GM23338 (cell line): ENCODE measurements at places on chromosomes 1 and 21.
A peak's percentile ranks its signal among the peaks of the same experiment; 100 is the strongest.

GRCh38 chr1:152186556-152187285, 27.7 kb upstream of the RPTN start:
- DNase-seq, result peak; percentile 5

GRCh38 chr1:70963374-70963773, 84.2 kb downstream of the PTGER3 start:
- peak; percentile 29 for DNase-seq

DNA sequence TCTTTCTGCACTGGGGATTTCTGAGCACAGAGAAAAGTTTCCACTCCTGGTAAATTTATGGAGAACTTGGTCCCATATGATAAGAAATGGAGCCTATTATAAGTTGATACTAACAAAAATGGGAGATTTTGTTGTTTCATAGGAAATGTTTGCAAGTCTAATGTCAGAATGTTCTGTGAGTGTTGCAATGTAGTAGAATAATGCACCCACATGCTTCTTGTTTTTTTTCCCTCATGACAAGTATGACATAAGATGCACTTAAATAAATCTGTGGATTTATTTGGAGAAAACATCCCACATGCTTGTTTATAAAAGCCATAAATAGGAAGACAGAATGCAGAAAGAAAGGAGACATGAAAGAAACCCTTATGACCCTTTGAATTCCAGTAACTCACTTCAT, 50.8 kb upstream of the KCNJ6 start:
- no peak for DNase-seq

DNA sequence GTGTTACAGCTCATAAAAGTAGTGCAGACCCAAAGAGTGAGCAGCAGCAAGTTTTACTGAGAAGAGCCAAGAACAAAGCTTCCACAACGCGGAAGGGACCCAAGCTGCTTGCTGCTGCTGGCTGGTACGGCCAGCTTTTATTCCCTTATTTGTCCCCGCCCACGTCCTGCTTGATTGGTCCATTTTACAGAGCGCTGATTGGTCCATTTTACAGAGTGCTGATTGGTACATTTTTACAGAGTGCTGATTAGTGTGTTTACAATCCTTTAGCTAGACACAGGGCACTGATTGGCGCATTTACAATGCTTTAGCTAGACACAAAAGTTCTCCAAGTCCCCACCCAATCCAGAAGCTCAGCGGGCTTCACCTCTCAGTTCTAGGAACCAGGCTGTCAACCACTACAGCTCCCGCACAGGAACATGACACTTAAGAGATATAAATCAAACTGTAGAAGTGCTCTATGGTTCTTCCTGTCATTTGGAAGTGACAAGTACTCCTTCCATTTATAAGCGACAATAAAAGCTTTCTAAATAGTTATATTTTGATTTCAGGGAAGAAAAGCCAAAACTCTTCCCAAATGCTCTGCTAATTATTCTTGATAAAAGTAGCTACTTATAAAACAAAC, 28.5 kb downstream of the RNF115 start:
- DNase-seq, result no peak

GRCh38 chr1:57206038-57206437, 217.8 kb downstream of the DAB1 start:
- DNase-seq, result peak; percentile 92

DNA sequence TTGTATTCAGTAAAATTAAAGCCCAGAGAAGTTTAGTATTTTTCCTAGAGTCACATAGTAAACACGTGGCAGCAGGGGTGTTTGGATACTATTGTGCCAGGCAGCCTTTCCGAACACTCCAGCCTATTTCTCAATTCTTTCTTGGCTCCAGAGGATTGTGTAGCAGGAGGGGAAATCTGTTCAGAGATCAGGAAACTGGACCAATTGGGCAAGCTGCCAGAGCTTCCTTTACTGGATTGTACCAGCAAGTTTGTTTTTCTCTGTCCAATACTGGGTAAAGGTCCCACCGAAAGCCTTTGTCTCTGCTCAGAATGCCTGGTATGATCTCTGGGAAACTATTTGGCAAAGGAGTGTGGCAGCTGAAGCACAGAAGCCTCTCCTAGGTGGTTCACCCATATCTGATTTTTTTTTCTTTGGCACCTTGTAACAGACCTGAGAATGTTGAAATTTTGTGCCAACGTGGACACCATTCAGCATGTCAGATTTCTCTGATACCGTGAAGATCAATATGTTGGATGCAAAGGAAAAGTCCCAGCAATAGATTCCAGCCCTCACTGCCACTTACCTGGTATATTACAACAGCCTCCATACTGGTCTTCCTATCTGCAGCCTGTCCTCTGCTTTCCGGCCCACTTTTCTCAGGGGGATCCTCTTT, 126.2 kb downstream of the FGGY start:
- no peak for DNase-seq

GRCh38 chr1:58922302-58923089, 138.6 kb upstream of the JUN start:
- DNase-seq, result no peak

GRCh38 chr1:54543729-54544496, 4.1 kb upstream of the ACOT11 start:
- no peak for DNase-seq

GRCh38 chr21:42459546-42460215, 36.3 kb downstream of the RSPH1 start:
- DNase-seq, result no peak

GRCh38 chr1:209208648-209209047, 374.9 kb upstream of the CAMK1G start:
- no peak for DNase-seq

- DNase-seq, result no peak
These were observed 44.6 kb downstream of the RHBG start for GRCh38 chr1:156413391-156414246.

- DNase-seq, result peak; percentile 71
These were observed 12.0 kb upstream of the ADORA3 start for GRCh38 chr1:111515291-111516004.

DNA sequence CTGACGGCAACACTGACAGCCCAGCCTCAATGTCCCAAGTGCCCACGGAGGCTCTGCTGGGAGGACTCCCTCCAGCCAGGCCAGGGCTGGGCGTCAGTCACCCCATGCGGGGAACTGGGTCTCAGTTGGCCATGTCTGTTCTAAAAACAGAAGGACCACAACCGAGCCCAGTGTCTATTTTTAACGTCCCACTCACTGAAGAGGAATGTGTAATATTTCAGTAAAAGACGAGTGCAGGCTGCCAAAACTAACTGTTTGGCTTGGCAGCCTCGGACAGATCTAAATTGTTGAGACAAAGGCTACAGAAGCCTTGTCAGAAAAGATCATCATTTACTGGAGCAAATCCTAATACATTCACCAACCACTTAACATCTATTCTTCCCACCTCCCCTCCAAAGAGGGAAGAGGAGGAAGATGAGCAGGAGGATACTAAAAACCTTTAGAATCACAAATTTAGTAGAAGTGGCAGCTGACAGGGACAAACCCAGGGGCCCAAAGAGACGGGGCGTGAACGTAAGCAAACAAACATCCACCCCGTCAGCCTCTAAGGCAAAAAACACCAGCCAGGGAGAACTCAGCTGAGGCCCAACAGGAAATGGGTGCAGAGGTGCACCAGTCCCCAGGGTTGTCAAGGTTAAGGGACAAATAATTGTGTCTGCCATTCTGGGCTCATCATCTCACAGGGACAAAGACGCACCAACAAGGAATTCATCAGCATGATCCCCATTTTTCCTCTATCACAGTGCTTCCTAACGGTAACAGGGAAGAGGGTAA, 18.7 kb downstream of the C1orf198 start:
- no peak for DNase-seq
